Kidney (tissue), 22 donors: ENCODE measurements at places on chromosomes 3 and 15. TPM values are rescaled to one million over a fixed set of nuclear protein-coding genes. Genes with fewer than 3 reads are reported as not detected.

The PRRT3 gene
- total RNA-seq: 3.9 TPM

The CIB1 gene
- 158 TPM for total RNA-seq

The PPARG gene
- 19.2 TPM for total RNA-seq

The AEN gene
- total RNA-seq: 17.4 TPM

The CCR2 gene
- total RNA-seq: 8.1 TPM

The DNAH12 gene
- 0.38 TPM for total RNA-seq

The CCDC191 gene
- total RNA-seq: 11.7 TPM

The FEZF2 gene
- total RNA-seq: not detected

The FRMD5 gene
- total RNA-seq: 0.41 TPM

The IQCH gene
- total RNA-seq: 7.7 TPM

The NAALADL2 gene
- 20.2 TPM for total RNA-seq

The NLGN1 gene
- 19.4 TPM for total RNA-seq

The SLC28A2 gene
- total RNA-seq: not detected

The GPR62 gene
- 0.09 TPM for total RNA-seq

The GOLGA8S gene
- total RNA-seq: 0.60 TPM

The IFT80 gene
- 36.6 TPM for total RNA-seq

The ZBTB47 gene
- 26.6 TPM for total RNA-seq

The HOMER2 gene
- 35.8 TPM for total RNA-seq

The EXD1 gene
- not detected for total RNA-seq

The TMEM212 gene
- not detected for total RNA-seq

The TMEM41A gene
- total RNA-seq: 21.0 TPM

The ACKR2 gene
- 8.9 TPM for total RNA-seq

The CGNL1 gene
- 81.5 TPM for total RNA-seq

The PPP2R3A gene
- 71.9 TPM for total RNA-seq

The CCDC13 gene
- total RNA-seq: 5.3 TPM

The SSUH2 gene
- 0.44 TPM for total RNA-seq

The TMCO5A gene
- not detected for total RNA-seq

The CELF6 gene
- total RNA-seq: 3.5 TPM
